ENCODE measurements at places on chromosomes 4 and X. TPM values are rescaled to one million over a fixed set of nuclear protein-coding genes. Genes with fewer than 3 reads are reported as not detected.

Gene GPRIN3
- total RNA-seq, result 2.6 TPM

Gene UGT2A1
- not detected for total RNA-seq

Gene TKTL2
- total RNA-seq, result not detected

Gene ZMAT1
- 10.5 TPM for total RNA-seq

Gene FAM114A1
- total RNA-seq, result 220 TPM

Gene MND1
- not detected for total RNA-seq

Gene NPNT
- 11.5 TPM for total RNA-seq

DNA sequence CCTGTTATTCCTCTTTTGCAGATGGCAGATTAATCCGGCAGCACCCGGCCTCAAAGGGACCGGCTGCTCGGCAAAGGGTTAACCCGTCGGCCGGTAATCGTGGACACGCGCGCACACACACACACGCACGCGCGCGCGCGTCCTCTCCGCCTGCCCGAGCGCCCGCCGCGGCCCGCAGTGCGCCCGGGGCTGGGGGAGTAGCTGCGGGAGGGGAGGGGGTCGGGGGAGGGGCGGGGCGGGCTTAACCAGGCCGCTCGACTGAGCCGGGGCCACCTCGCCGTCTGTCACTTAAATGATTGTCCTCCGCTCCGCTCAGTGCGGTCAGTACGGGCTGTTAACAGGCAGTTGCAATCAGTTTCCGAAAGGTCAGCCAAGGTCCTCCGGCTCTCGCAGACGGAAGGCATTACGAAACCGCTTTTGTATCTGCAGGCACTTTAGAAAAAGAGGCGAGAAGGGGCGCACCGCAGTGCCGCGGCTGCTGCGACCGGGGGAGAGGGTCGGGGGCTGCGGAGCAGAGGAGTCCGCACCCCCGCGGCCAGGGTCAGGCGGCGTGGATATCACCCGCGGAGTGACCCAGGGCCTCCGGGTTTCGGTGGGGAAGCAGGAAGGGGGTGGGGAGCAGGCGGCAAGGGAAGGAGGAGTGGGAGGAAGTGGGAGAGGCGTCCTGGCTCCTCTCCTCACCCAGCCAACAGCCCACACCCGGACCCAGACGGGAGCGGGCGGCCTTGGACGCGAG is 57.3 kb upstream of the BCOR start:
- H3K4me1 ChIP-seq, result peaks cover 11% of the 10 kb centered on the region
- DNase-seq, result peak; percentile 87
- peaks cover 32% of the 10 kb centered on the region for H3K27me3 ChIP-seq
- H3K27ac ChIP-seq, result peak overlapping the region; percentile 78

- H3K4me1 ChIP-seq, result no peaks in the 10 kb centered on the region
- H3K4me3 ChIP-seq, result no peak overlapping the region
- H3K36me3 ChIP-seq, result no peaks in the 10 kb centered on the region
- DNase-seq, result no peak
These were observed 129.2 kb upstream of the PAK3 start for GRCh38 chrX:110966839-110967238.

GRCh38 chrX:56764975-56765791 is 36.1 kb downstream of the NBDY start:
- DNase-seq, result peak; percentile 14
- H3K27me3 ChIP-seq, result no peaks in the 10 kb centered on the region
- no peaks in the 10 kb centered on the region for H3K36me3 ChIP-seq
- H3K27ac ChIP-seq, result no peak overlapping the region
- peaks cover 30% of the 10 kb centered on the region for H3K4me1 ChIP-seq
- no peak overlapping the region for H3K4me3 ChIP-seq

DNA sequence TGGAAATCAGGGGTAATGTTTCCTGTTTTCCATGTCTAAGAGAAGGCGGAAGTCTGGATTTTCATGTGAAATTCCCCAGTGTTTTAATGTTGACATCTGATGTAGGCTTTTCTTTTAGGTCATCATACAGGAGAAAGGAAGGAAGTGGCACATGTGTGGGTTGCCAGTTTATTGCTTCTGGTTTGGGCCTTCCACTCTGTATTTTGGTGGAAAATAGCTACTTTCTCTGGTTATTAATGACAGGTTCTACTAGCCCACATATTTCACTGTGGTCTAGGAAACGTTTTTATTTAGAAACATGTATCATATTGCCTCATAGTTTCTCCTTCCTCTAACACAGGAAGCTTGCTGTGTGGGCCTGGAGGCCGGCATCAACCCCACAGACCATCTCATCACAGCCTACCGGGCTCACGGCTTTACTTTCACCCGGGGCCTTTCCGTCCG is 7.2 kb downstream of the PDHA1 start:
- H3K4me3 ChIP-seq, result no peak overlapping the region
- H3K27me3 ChIP-seq, result no peaks in the 10 kb centered on the region
- no peak for DNase-seq
- H3K4me1 ChIP-seq, result no peaks in the 10 kb centered on the region
- no peak overlapping the region for H3K27ac ChIP-seq
- H3K36me3 ChIP-seq, result no peaks in the 10 kb centered on the region

GRCh38 chrX:15299941-15300851 is 15.2 kb downstream of the ASB11 start:
- no peak overlapping the region for H3K27ac ChIP-seq
- no peaks in the 10 kb centered on the region for H3K36me3 ChIP-seq
- no peak overlapping the region for H3K4me3 ChIP-seq

GRCh38 chr4:55912249-55912648 is 36.5 kb upstream of the CEP135 start:
- no peaks in the 10 kb centered on the region for H3K4me1 ChIP-seq
- H3K4me3 ChIP-seq, result no peak overlapping the region
- DNase-seq, result no peak
- H3K27ac ChIP-seq, result no peak overlapping the region
- no peaks in the 10 kb centered on the region for H3K27me3 ChIP-seq

DNA sequence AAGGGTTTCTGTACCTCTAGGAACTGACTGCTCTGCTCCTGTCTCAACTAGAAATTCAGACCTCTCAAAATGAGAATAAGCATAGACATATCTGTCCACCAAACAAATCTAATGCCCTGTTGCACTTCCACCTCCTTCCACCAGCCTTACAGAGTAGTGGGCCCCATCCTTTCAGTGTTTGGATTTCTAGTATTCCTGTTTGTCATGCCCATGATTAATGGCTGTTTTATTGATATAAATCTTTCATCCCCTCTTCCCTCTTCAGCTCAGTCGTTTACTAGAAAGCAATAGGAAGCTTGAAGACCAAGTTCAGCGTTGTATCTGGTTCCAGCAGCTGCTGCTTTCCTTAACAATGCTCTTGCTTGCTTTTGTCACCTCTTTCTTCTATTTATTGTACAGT is 46.2 kb downstream of the MOSPD2 start:
- H3K4me3 ChIP-seq, result no peak overlapping the region
- H3K4me1 ChIP-seq, result no peaks in the 10 kb centered on the region
- no peak overlapping the region for H3K27ac ChIP-seq
- H3K36me3 ChIP-seq, result no peaks in the 10 kb centered on the region
- H3K27me3 ChIP-seq, result no peaks in the 10 kb centered on the region

DNA sequence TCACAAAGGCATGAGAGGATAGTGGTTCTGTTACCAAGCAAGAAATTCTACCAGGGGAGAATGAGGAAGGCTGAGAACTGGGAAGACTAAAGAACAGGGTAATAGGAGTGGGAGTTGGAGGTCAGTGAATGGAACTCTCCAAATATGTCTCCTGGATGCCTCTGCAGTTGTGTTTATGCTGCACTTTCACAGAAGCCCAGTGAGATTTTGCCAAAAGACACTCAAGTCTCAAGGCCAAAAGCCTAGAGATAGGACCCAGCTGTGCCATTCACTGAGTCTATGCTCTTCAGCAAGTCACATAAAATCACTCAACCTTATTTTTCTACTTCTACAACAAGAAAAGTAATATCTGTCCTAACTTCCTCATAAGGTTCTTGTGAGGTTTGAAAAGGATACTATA is 285.4 kb downstream of the UNC5C start:
- H3K27ac ChIP-seq, result no peak overlapping the region
- no peaks in the 10 kb centered on the region for H3K4me1 ChIP-seq
- no peak overlapping the region for H3K4me3 ChIP-seq
- DNase-seq, result no peak
- H3K27me3 ChIP-seq, result no peaks in the 10 kb centered on the region

GRCh38 chr4:91961504-91961903 is 342.3 kb upstream of the GRID2 start:
- H3K4me3 ChIP-seq, result no peak overlapping the region
- DNase-seq, result no peak
- H3K36me3 ChIP-seq, result no peaks in the 10 kb centered on the region
- H3K27ac ChIP-seq, result no peak overlapping the region

Measured in adrenal gland (tissue), 19 donors.